HFF-Myc (cell line): ENCODE measurements at places on chromosomes 4 and X.

DNA sequence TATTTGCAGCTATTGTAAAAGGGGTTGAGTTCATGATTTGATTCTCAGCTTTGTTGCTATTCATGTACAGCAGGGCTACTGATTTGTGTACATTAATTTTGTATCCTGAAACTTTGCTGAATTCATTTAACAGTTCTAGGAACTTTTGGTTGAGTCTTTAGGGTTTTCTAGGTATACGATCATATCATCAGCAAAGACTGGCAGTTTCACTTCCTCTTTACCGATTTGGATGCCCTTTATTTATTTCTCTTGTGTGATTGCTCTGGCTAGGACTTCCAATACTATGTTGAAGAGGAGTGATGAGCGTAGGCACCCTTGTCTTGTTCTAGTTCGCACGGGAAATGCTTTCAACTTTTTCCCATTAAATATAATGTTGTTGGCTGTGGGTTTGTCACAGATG is 48.1 kb downstream of the NPY1R start:
- DNase-seq = no peak

- no peak for DNase-seq
These were observed 49.5 kb downstream of the HTRA3 start for GRCh38 chr4:8319061-8319460.

DNA sequence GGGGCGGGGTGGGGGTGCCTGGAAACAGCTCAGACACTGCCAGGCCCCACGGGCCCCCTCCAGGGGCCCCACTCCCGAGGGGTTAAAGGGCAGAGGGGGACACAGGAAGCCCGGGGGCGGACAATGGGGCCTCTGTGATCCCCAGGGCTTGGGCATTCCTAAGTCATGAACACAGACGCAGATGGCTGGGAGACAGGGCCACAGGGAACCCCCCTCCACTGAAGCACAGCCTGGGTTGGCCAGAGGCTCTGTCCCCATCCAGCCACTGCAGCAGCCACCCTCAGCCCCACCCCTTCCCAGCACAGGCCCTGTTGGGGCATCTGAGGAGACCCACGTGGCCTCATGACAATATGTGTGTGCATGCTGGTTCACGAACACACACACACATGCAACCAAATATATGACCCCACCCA is 3.9 kb downstream of the L1CAM start:
- DNase-seq = no peak

DNA sequence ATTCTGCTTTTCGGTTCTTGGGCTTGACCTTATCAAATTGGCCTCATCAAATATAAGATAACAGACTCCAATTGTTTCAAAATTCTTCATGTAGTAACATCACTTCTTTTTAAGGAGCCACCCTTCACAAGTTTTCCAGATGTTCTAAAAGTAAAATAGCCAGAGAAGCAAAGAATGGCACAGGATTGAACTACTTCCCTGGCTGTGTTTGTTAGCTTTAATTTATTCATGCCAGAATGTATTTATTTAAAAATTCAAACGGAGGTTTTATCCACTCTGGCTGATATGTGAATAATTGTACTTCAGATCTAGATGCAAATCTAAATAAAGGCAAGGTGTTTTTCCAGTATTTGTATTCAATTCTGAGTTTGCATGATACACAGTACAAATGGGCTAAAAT is 581.3 kb upstream of the TENM3 start:
- DNase-seq = no peak

- no peak for DNase-seq
These were observed 167.0 kb downstream of the ATP10D start for GRCh38 chr4:47652092-47652491.

DNA sequence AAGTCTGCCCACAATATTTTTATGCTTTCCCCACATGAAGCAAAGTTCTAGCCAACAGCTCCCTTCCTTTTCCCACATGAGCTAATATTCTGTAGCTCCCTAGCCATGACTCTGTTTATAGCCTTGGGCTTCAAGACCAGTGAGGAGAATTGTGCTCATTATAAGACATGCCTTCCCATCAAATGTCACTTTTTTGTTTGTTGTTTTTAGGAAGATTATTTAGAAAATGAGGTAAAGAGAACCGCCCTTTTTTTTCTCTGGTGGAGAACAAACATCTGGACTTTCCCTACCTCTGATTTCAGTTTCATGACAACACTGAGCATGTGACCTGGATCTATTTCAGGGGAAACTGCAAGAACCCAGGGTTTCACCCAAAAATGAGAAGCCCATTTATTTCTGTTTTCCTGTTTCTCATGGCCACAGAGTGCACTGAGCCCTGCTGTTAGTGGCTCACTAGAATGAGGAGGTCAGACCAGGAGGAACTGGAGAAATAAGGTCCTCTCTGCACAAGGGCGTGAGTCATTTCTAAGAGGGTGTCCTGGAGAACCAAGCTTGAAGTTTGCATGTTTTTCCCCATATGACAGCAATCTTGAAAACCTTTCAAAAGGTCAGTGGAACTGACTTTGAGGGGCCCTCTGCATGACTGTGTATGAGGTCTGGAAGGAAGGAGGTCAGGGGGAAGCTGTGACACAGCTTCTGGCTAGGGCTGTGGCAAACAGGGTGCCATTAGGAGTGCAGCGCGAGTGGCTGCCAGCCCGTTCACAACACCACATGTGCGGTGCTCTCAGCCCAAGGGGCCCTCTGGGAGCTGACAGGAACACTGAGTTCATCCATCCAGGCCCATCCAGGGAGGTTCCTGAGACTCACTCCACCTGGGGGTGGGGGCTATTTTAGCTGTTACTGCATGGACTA is 55.2 kb downstream of the CHST7 start:
- DNase-seq = no peak

DNA sequence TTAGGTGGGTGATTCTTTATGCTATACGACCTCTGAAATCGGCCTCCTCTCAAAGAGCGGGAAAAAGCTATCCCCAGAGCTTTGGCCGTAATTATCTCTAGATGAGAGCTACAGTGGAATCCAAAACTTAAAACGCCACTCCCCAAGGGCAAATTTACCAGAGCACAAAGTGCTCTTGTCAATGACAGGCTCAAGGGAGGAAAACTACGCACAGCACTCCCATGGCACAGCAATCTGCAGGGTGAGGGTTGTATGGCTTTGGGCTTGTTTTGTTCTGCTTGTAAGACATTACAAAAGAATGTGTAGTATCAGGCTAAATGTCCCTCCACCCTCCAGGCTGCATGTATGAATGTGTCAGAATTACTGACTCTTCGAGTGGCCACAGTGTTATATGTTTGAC is 44.0 kb downstream of the ARHGEF6 start:
- DNase-seq = no peak

DNA sequence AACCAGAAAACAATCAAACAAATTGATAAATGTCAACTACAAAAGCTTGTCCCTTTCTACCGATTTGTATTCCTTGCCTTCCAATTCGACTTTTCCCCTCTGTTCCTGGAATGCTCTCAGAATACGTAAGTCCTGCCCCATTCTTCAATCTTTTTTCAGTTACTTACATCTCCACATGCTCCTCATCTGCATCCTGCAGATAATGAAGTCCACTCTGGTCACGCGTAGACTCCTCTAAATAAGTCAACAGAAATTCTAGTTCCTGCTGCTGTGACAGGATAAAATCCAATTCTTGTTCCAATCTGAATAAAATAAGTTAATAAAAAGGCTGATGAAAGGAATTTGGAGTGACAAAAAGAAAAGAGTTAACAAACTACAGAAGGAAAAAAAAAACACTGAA is 34.4 kb upstream of the RBM41 start:
- no peak for DNase-seq

- no peak for DNase-seq
These were observed 107.1 kb upstream of the ATP6AP2 start for GRCh38 chrX:40473460-40474204.

- no peak for DNase-seq
These were observed 744 bp downstream of the NPY5R start for GRCh38 chr4:163344147-163345125.

DNA sequence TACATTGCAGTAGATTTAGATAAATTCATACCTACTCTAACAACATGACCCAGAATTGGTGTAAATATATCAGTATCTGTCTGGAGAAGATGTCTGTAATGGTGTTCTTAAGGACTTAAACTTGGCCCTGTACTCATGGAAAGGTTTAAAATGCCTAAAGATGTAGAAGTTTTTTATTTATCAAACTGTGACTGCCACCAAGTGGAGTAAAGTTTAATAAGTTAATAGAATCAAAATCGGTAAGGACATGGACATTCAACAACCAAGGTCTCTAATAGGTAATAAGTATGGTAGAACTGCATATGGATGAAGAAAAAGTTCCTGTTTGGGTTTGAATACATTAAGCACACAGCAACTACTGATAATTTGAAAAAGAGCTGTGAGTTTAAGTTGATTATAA is 474.0 kb upstream of the NDST3 start:
- no peak for DNase-seq

DNA sequence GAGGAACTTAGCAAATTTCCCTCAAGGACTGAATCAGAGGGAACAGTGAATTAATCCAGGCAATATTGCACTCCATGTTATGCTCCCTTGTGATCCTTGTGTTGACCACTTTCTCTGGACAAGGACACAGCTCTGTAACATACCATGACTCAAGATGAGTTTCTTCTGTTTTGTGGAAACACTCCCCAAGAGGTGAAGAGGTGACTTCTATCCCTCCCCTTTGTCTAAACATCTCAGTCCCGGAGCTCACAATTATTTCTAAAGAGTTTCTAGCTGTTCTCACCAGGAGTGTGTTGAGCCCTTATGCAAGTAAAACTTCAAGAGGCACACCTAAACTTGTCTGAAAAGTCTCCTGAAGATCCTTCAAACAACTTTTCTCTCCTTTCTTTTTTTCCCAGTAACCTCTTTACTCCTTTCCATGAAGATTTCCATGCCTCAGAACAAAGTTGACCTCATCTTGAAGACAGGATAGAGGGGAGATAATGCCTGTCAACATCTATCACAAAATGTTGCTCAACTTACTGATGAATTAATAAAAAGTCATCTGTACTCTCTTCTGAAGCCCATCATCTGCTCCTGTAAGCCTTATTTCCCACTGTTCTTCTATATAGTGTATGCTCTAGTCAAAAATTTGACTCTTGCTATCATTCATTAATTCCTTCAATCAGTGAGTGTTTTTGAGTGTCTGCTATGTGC is 429.1 kb downstream of the SPRY1 start:
- DNase-seq = no peak

DNA sequence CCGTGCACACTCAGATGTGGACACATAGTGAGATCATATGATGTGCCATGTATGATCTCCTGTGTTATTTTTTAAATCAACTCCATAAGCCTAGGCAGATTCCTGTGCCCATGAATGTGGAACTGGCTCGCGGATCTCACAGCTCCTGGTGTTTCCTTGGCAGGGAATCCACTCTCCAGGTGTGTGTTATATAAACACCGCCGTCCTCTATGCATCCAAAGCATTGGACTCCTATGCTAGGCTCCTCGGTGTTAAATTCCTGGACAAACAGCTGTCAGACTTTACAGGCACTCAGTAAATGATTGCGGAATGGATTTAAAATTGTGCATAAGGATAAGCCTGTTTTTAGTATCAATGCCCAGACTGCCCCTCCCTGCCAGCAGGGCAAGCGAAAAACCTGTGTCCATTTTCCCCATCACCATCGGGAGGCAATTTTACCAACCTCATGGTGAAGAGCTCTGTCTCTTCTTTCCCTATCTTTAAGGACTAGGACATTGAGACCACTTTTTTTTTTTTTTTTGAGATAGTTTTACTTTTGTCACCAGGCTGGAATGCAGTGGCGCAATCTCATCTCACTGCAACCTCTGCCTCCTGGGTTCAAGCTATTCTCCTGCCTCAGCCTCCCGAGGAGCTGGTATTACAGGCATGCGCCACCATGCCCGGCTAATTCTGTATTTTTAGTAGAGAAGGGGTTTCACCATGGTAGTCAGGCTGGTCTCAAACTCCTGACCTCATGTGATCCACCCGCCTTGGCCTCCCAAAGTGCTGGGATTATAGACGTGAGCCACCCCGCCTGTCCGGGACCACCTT is 23.6 kb upstream of the GPR78 start:
- no peak for DNase-seq

DNA sequence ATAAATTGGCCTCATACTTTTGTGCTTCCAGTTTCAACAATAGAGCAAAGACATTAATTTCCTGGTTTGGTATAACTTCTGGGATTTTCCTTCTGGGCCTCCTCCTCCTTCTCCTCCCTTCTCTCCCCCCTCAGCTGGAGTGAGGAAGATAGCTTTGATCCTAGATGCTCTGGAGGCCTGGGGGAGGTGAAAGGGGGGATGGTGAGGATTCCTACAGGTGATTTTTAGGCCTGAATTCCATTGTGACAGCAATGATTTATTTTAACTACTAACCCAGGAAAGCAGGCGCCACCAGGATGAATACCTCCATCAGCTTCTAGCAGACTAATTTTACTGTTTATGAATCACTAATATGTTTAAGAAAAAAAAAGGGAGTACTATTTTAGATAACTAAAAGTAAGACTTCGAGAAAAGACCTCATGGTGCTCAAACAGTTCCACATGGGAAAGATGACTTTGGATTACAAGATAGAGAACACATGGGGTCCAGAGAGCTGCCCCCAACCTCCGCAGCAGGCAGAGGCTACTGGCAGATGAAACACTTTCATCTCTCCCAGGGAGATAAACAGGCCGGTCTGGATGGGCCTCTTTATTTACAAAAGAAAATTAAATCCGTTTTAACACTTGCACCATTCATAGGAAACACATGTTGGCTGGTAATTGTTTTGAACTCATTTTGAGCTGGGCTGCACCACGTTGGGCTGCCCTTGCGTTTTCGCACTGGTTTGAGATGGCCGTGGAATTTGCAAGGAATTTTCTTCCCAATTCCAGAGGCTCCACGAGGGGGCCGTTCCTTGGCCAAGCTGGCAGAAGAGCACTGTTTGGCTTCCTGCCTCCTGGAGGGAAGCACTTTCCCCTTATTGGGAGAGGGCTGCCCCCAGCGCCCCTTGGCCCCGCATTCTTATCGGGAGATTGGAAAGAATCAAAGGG is 125.1 kb upstream of the STX18 start:
- no peak for DNase-seq

- DNase-seq = no peak
These were observed 16.2 kb upstream of the LAMP2 start for GRCh38 chrX:120485315-120485637.
